CD4-positive, alpha-beta T cell treated with Interleukin-2 at 100 ng/mL for 4 hours (primary cell): ENCODE measurements at places on chromosomes 3 and 15.

- DNase-seq, result no peak
These were observed 82.8 kb upstream of the MEX3B start for GRCh38 chr15:82128401-82129148.

GRCh38 chr3:177491296-177492032 lies 294.2 kb upstream of the TBL1XR1 start:
- no peak for DNase-seq

DNA sequence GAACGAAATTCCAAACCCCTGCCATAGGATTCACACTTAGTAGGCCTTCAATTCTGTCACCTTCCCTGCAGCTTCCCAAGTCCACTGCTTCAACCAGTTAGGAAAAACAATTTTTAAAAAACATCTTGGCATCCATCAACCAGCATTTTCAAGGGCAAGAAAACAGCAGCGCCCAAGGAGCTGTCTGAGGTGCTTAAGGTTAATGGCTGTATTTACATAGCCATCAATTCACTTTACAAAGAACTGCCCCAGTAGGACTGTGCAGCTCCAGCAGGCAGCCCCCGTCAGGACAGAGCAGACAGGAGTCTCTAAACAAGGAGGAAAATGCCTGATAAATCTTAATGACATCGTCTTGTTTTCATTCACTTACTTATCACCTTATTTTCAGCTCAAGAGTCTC lies 13.3 kb downstream of the TAFA4 start:
- DNase-seq, result no peak

GRCh38 chr3:18351823-18352744 lies 73.1 kb downstream of the SATB1 start:
- no peak for DNase-seq

- peak; percentile 49 for DNase-seq
These were observed 2.0 kb upstream of the SOX2 start for GRCh38 chr3:181709537-181710279.

- no peak for DNase-seq
These were observed 236.6 kb downstream of the KCNH8 start for GRCh38 chr3:19384868-19385267.

GRCh38 chr3:127459891-127460290 lies 130.6 kb downstream of the TPRA1 start:
- DNase-seq, result no peak

GRCh38 chr3:110799271-110799670 lies 272.3 kb upstream of the NECTIN3 start:
- DNase-seq, result no peak

GRCh38 chr15:35066094-35066493 lies 19.0 kb downstream of the NANOGP8 start:
- DNase-seq, result no peak

- no peak for DNase-seq
These were observed 20.6 kb downstream of the SLC6A20 start for GRCh38 chr3:45775571-45776300.

DNA sequence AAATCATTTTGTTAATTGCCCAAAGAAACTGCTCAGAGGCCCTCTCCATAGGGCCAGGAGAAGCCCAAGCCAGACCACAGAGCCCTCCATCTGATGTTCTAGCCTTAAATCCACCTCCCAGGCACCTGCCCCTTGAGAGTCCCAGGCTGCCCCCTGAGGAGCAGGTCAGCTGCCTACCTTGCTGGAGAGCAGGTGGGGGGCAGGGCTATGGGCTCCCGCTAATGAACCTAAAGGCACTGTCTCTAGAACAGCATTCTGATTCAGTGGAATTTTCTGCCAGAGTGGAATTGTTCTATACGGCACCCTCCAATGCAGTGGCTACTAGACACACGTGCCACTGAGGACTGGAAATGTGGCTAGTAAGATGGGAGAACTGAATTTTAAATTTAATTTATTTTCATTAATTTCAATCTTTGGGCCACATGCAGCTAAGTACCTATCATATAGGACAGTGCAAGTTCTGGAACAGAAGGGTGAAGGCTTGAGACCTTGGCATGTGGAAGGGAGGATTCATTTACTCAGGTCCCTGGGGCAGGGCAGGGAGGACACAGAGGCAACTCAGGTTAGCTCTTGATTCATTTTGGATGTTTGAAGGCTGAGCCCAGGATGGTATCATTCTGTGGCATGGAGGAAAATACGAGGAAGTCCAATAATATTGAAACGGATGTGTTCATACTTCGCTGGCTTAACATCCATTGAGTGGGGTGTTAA lies 11.4 kb downstream of the AMOTL2 start:
- DNase-seq, result no peak

GRCh38 chr3:53023072-53023823 lies 22.6 kb downstream of the SFMBT1 start:
- DNase-seq, result no peak

GRCh38 chr15:67121644-67122605 lies 56.5 kb downstream of the SMAD3 start:
- DNase-seq, result no peak

DNA sequence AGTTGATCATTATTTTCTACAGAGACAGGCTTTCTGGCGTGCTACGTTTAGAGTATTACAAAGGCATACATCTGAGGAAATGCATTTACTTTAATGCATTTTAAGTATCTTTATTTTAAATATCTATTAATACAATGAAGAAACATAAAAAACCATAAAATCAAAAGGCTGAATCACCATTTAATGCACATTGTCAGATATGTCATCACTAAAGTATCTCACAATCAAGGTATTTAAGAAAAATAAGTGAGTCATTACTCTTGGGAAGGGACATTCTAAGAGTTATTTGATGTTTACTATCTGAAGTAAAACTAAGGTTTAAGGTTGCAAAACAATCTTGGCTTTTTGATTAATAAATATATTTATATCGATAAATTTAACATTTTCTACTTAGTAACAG lies 102.2 kb downstream of the CTNNB1 start:
- DNase-seq, result no peak

DNA sequence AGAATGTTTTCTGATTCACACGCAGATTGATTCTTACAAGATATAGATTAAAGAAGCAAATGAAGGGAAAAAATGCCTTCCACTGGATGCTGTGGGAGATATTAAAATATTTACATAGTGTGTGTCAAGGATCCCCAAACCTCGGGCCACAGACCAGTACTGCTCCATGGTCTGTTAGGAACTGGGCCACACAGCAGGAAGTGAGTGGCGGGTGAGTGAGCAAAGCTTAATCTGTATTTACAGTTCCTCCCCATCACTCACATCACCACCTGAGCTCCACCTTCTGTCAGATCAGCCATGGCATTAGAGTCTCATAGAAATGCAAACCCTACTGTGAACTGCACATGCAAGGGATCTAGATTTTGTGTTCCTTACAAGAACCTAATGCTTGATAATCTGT lies 552.6 kb upstream of the GOLIM4 start:
- no peak for DNase-seq

DNA sequence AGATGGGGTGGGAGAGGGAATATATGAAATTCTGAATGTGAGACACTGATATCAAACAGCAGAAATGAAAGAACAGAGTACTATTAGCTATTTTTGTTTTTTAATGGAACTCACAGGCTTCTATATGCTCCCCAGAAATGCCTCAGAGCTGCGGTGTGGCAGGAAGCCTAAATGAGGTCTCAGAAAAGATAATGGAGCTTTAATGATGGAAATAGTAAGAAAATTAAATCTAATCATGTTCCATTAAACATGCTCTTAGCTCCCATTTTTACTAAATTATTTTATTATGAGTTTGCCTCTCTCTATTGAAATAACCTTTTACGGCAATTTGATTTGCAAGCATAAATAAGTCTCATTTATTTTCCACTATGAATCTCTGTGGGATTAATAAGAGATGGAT lies 378.9 kb downstream of the ULK4 start:
- no peak for DNase-seq

DNA sequence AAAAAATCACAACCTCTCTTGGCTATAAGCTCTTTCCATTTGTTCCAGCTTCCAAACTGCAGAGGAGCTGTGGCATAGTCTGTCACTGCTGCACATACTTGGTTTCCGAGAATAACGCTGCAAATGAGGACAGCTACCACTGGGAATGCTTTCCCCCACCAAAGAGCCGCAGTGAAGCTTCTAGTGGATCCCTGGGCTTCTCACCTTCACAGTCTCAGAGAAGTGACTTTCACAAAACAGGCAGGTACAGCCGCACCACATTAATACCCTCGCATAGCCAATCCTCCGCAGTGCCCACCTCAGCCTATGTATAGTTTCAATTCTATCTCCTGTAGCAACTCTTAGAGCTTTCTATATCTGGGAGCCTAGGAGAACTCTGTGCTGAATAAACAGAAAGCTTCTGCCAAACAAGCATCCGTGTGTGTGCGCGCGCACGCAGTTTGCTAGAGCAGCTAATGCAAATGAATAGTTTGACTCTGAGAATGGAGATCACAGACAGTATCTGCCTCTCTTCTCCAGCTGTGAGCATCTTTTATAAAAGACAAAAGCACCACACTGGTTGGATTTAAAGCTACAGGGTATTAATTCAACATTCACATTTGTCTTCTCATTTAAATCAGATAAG lies 81.9 kb upstream of the PLXND1 start:
- DNase-seq, result no peak

DNA sequence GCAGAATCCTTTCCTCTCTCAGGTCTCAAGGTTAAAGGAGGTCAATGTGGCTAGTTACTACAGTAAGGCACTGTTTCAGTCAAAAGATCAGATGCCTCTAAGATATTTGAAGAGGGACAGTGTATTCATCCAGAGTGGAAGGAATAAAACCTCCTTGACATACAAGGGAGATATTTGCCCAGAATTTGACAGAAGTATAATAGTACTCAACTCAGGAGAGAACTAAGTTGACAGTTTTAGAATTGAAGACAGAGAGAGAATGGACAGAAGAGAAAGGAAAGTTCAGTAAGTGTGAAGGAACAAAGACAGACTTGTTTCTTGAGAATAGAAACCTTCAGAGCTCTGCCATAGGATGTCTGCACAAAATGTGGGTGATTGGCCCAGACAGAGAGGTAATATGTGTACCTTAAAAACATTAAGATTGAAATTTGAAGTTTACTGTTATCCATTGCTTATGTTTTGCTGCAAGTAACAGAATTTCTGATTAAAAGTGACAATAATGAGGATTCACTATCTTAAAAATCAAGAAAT lies 507.1 kb downstream of the IGSF11 start:
- no peak for DNase-seq

GRCh38 chr3:169666076-169666375 lies 2.5 kb upstream of the MECOM start:
- DNase-seq, result no peak

DNA sequence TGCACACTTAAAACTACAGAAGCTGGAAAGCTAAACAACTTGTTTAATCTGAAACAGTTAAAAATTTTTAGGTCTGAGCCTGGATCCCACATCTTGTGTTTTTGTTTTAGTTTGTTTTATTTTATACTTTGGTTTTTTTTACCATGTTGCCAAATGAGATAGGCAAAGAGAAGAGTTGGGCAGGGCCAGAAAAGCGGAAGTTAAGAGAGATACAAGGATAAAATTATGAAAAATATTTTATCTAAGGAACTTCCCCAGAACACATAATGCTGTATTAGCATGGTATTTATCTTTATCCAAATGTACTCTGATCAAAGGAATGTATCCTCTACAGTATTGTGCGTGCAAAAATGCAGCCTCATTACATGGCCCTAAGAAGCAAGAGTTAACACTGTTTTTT lies 50.7 kb downstream of the PROS1 start:
- DNase-seq, result no peak

GRCh38 chr3:14305324-14305723 lies 97.1 kb upstream of the SLC6A6 start:
- DNase-seq, result no peak

DNA sequence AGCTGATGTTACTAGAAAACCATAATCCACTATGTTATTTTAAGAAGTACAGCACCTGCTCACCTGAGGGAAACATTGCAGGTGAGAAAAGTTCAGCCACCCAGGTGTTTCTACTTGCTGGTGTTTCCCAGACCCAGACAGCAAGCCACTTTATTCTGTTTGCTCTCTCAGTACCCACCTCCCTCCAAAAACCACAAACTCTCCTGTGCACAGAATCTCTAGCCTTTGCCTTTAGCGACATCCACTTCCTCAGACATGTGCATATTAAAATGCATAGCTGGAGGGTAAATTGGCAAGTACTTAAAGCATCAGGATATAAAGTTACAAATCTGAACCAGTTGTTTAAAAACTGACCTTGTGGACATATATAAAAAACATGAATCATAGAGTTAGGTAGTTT lies 36.7 kb downstream of the VGLL3 start:
- no peak for DNase-seq

DNA sequence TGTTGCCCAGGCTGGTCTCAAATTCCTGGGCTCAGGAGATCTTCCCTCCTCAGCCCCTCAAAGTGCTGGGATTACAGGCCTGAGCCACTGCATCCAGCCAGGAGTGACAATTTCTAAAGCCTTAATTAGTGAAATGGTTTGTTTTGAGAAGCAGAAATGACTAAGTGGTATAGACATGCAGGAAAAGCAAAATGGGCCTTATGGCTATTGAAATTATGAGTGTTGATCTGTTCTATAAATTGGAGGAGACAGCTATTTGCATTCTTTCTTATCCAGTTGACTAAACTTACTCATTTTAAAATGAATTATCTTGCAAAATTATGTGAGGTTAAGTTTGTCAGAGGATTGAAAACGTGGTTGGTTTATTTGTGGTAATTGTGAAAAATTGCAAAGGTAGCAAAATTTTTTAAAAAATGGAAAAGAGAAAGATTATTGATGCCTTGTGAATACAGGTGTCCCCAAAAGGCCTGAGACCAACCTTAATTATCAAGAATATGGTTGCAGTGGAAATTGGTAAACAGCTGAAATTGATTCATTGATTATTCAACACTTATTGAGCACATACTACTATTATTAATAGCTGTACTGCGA lies 7.9 kb downstream of the RAP2B start:
- no peak for DNase-seq
